ENCODE measurements at places on chromosomes 3 and 15.

GRCh38 chr3:15923640-15924405, 126.0 kb upstream of the ANKRD28 start:
- DNase-seq: no peak

DNA sequence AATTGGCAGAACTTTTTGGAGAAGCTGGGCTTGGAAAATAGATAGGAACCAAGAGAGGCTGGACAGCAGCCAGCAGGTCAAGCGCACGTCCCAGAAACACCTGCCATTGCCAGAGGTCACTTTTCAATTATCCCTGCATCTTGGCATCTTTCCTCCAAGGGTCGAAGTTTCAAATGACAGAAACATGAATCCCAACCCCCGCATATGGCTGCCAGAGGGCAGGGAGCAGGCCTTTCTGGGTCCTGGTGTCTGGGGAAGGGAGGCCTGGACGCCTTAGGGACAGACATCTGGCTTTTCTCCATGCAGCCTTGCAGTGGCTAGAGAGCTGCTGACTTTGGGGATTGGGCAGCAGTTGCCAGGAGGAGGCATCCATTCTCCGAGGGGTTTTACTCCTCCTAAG, 164.5 kb upstream of the TPM1 start:
- DNase-seq: no peak

DNA sequence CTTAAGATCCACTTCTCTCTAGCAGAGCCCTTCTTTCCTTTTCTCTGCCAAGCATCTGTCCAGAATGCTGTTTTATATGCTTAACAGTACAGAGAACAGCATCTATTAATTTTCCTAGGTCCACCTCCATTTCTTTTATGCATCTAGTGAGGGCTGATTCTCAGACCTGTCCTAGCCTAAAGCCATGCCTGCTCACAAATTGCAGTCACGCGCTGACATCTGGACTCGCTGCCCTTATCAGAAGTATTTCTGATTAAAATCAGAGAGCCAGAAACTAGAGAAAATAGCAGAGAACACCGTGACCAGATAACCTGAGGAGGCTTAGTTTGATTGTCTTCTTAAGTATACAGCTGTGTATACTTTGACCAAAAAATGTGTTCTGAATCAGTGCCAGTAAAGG, 1.9 kb downstream of the C3orf20 start:
- DNase-seq: no peak

- DNase-seq: no peak
These were observed 8.2 kb downstream of the HYAL2 start for GRCh38 chr3:50314342-50314741.

- no peak for DNase-seq
These were observed 13.6 kb downstream of the TF start for GRCh38 chr3:133759740-133760305.

DNA sequence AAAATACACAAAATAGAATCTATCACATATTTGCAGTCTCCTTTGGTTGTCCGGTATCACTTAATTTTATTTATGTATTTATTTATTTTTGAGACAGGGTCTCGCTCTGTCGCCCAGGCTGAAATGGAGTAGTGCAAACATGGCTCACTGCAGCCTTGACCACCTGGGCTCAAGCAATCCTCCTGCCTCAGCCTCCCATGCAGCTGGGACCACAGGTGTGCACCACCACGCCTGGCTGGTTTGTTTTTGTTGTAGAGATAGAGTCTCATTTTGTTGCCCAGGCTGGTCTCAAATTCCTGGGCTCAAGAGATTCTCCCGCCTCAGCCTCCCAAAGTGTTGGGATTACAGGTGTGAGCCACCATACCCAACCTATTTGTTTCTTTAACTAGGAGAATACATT, 33.9 kb downstream of the DENND4A start:
- DNase-seq: no peak

GRCh38 chr15:78790027-78790426, 21.2 kb downstream of the ADAMTS7 start:
- DNase-seq: no peak

GRCh38 chr15:40693904-40694687, 878 bp upstream of the RAD51 start:
- DNase-seq: no peak

GRCh38 chr3:196883361-196883760, 15.6 kb downstream of the SENP5 start:
- no peak for DNase-seq

DNA sequence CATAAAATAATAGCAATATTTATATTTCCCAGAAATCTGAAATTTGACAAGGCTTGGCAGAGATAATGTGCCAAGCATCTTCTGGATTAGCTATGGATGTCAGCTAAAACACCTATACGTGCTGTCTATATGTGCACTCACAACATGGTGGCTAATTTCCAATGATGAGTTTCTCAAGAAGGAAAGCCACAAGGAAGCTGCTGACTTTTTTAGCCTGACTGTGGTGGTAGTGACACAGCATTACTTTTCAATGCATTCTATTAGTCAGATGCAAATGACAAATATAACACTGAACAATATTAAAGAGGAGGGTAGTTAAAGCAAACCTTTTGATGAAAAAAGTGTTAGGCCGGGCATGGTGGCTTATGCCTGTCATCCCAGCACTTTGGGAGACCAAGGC, 101.7 kb upstream of the CCDC54 start:
- DNase-seq: no peak

GRCh38 chr15:73367624-73368300, 996 bp downstream of the HCN4 start:
- DNase-seq: no peak

- no peak for DNase-seq
These were observed 240.7 kb downstream of the CHST2 start for GRCh38 chr3:143360244-143360643.

GRCh38 chr3:183837390-183837789, 12.0 kb upstream of the MAP6D1 start:
- no peak for DNase-seq
